Substantia nigra (tissue), 51 donors: ENCODE measurements at places on chromosomes 3 and 15.

- DNase-seq, result no peak
Observed at GRCh38 chr15:67796196-67797127, 28.8 kb upstream of the SKOR1 start.

GRCh38 chr15:52288051-52288942 lies 7.3 kb downstream of the MYO5C start:
- DNase-seq, result no peak

GRCh38 chr3:72011485-72011884 lies 226.5 kb upstream of the PROK2 start:
- DNase-seq, result no peak

DNA sequence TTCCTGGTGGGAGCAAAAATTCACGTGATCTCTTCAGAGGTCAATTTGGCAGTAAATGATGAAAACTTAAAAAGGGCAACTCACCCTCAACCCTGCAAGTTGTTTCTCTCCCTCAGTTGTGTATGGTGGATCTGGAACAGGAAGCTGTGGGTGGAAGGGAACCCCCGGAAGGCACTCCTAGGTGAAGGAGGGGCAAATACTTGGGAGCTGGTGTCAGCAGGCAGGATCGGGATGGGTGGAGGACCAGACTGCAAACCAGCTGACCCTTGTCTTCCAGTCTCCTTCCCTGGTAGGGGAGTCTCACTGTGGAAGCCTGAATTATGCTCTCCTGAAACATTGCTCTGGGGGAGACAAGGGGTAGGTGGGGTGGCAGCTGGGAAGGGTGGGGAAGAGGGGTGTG lies 33.5 kb downstream of the PRR23E start:
- DNase-seq, result no peak

- no peak for DNase-seq
Observed at GRCh38 chr3:60277361-60277800, 973.9 kb downstream of the FHIT start.

- no peak for DNase-seq
Observed at GRCh38 chr15:82647835-82648256, 683 bp upstream of the CPEB1 start.

GRCh38 chr3:18402239-18402799 lies 22.8 kb downstream of the SATB1 start:
- no peak for DNase-seq

DNA sequence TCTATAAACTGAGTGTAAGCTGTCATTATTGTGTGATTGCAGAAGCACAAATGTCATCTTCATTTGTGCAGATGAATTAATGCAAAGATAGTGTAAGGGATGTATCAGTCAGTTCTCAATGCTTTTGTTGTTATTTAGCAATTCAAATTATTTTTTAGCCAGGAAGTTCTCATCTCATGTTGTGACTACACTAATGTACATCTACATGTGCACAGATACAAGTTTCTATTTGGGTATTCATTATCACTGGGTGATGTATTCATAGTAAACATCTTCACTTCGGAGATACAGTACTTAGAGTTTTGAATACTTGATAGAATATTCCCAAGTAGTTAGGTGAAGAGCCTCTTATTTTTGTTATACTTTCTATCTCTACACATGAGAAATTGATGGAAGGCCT lies 11.1 kb downstream of the EIF2A start:
- no peak for DNase-seq

DNA sequence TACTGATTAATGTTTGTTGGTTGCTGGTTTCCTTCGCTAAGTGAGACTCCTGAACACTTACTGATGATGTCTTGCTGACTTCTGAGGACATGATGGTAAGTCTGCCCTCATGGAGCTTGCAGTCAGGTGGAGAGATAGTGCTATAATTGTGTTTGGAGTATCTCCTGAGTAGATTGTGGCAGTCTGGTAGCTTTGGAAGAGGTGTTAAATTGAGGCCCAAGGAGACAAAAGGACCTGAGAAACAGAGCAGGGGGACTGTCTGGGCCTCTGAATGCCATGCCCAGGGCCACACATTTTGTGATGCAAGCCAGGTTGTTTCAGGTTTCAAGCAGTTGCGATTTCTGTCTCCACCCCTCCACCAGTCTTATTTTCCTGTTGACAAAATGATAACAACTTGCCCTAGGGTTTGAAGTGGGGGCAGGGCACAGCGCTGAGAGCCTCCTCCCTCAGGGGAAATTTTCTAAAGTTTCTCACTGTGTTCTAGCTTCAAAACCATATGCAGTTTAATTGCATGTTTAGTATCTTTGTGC lies 16.7 kb downstream of the SMAD3 start:
- no peak for DNase-seq

DNA sequence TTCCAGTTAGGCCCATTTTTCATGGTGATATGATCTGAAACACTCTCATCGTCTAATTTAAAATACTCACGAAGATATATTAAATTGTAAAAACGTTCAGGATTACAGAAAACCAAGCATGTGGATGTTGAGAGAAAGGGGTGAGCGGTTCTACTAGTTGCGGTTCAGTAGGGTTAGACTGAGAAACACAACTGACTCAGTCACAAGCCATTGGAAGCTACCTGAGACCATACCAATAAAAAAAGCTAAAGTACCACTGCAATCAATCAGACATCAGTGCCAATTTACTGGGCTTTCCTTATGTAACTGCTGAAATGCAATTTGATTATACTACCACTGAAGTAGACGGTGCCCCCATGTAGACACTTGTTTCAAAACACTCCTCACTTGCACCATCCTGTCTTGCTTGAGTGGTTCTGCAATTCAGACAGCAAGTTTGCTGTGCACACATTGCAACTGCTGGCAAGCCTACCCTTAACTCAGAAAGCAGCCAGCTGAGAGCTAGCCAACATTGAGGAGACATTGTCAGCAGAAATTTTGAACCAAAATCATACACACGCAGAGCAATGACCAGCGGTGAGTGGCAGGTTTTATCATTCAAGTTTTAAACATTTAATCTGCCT lies 368.7 kb upstream of the ARHGEF26 start:
- no peak for DNase-seq

DNA sequence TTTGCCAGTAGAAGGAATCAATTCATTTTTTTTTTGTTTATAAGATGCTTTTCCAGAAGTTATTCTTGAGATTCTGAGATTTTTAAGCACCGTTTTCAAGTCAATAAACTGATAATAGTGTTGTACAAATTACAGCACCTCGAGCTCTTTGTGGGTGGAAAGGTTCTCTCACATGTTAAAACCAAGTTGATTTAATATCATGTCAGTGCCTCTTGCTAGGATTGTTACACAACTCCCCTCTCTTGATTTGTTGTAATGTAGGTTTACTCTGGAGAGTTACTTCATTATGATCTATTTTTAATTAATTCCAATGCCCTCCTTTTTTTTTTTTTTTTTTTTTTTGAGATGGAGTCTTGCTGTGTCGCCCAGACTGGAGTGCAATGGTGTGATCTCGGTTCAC lies 25.8 kb upstream of the UBXN7 start:
- no peak for DNase-seq

GRCh38 chr3:60531759-60532158 lies 719.5 kb downstream of the FHIT start:
- DNase-seq, result no peak

GRCh38 chr3:142004025-142004424 lies 127.6 kb downstream of the ATP1B3 start:
- DNase-seq, result no peak

- no peak for DNase-seq
Observed at GRCh38 chr3:120649830-120650233, 32.2 kb downstream of the HGD start.

DNA sequence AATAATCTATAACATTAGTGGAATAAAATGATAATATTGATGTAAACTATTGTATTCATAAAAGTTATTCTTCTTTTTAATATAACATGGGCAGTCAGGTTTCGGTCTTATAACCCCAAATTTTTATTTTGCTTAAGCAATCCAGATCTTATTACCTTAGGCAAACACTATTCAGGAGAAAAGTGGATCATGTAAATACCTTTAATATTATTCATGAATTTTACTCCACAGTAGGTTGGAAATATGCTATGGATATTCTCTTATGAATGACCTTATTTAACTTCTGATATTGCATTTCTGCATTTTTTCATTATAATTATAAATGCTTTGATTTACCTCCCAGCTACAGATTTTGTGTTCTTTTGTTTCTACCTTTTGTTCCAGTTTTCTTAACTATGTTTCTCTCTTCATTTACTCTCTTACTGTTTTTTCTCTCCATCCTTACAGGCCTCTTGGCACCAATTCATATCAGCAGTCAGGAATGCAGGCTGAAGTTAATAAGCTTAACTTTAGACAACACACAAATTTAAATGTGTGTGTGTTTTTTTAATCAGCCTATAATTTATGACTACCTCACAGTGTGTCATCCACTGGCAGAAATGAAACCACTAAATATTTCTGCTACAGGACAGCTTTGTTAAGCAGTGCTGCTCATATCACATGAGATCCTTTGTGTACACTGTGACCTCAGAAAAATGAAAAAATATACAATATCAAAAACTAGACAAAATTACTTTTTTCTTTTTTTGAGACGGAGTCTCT lies 111.0 kb downstream of the NSUN3 start:
- no peak for DNase-seq

DNA sequence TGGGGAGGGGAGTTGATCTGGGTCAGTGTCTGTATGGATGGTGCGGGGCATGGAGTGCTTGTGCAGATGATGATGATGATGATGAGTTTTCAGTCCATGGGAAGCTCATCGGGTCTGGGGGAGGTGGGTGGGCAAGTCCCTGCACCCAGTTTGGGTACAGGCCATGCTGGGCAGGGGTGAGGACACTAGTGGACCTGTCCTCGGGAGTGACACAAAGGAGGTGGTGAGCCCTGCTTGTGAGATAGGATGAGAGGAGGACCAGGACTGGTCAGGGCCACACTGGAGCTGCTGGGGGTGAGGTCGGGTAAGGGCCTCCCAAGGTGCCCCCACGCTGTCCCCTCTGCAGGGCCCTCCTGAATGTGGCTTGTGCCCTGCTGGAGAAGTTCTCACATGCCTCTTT lies 177.9 kb downstream of the APBA2 start:
- no peak for DNase-seq

- no peak for DNase-seq
Observed at GRCh38 chr3:45453083-45453482, 64.7 kb downstream of the LARS2 start.

DNA sequence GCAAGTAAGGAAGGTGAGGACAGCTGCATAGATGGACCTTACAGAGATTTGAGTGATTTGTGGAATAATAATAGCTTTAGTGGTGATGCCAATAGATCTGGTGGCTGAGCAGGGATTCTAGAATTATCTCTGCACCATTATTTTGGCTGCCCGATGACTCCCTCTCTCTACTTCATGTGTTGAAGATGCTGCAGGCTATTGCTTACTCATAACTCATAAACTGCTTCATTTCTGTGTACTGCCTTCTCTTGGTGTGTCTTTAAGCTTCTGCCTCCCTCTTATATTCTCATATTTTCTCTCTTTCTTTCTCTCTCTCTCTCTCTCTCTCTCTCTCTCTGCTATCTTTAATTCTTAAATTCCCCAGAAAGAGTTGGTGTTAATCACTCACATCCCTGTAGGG lies 256.0 kb upstream of the TRIM42 start:
- no peak for DNase-seq

DNA sequence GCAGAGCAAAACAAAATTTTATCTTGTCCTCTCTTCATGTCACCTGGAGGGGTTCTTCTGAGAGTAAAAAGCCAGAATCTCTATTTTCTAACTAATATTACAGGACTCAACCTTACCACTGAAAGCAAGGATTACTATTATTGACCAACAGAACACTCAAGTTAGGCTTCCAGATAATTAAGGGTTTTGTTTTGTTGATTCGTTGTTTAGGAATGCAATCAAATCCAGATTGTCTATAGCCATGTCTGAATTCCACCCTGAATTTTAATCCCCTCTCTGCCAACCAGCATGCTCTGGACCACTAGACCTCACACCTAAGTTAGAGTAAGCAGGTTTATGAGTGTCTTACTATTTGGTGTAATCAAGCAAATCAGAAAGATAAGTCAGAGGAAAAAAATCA lies 90.7 kb downstream of the PEAK1 start:
- DNase-seq, result no peak

DNA sequence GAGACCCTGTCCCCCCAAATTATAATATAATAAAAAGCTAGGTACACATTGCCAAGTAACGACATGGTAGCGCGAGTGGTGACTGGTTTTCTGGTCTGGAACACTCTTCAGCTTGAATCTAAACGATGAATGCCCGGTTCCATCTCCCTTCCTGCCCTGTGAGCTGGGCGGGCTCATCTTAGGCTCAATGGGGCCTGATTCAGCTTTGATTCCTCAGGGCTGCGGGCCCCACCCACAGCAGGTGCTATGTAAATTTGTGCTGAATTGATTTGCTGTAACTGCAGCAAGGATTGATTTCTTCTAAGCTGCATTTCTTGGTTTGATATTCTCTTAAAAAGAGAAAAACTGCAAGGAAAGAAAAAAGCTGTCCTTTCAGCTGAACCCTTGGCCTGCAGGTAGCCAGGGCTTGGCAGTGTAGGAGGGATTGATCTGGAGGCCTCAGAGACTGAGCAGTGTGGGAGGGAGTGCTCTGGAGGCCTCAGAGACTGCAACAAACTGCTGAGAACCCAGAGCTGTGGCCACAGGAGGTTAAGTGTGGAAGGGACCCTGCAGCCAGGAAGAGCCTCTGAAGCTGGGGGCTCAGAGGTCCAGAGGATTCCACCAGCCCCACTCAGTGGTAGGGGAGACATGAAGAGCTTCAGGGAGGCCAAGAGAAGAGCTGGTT lies 231.6 kb downstream of the XXYLT1 start:
- DNase-seq, result no peak

DNA sequence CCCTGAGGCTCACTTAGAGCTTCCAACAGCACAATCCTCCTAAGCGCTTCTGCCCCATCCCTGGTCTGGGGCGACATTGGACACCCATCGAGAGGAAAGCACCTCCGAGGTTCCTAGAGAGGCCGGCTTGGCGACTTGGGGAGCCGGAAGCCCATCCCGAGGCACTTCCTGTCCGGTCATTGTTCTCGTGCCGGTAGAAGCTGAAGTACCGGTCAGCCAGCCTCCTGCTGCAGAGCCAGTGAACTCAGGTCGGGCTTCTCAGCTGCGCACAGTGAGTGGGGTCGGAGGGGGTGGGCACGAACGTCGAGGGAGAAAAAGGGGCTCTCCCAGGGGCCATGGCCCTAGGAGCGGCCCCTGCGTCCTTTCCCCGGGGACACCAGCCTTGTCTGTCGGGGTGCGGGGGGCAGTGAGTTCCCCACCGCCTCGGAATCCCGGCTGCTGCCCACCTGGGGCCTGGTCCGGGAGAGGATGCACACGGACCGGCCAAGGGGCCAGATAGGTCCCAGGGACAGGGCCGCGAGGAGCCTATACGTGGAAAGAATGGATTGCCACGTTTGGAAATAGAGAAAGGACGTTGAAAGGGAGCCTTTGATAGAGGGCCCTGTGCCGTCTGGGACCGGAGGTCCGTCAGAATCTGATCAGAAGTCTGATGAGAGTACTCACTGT lies at the start of gene ZNF35:
ZNF35 (plus strand) TSS at position 169 of the 666 bp plus-strand sequence. CDS start 2,336 bp downstream, outside the sequence.
- peak; percentile 82 for DNase-seq
